Heart left ventricle (tissue), 16 donors: ENCODE measurements at places on chromosomes 7 and 10. TPM values are rescaled to one million over a fixed set of nuclear protein-coding genes. Genes with fewer than 3 reads are reported as not detected.
A peak's percentile ranks its signal among the peaks of the same experiment; 100 is the strongest.

RPEL1 gene
- total RNA-seq, result not detected

EPO gene
- not detected for total RNA-seq

C10orf62 gene
- 0.51 TPM for total RNA-seq

NOLC1 gene
- total RNA-seq, result 24.0 TPM

UNCX gene
- not detected for total RNA-seq

MSMB gene
- not detected for total RNA-seq

- H3K4me1 ChIP-seq, result peaks cover 4% of the 10 kb centered on the region
- no peak overlapping the region for H3K27ac ChIP-seq
- no peak for DNase-seq
- no peaks in the 10 kb centered on the region for H3K36me3 ChIP-seq
- no peak overlapping the region for H3K4me3 ChIP-seq
- H3K27me3 ChIP-seq, result no peaks in the 10 kb centered on the region
Measured at GRCh38 chr10:70838270-70838805, 22.6 kb downstream of the SGPL1 start.

GRCh38 chr7:105098863-105099515 lies 85.0 kb downstream of the KMT2E start:
- peaks cover 93% of the 10 kb centered on the region for H3K36me3 ChIP-seq
- no peak overlapping the region for H3K27ac ChIP-seq
- H3K4me3 ChIP-seq, result no peak overlapping the region
- no peak for DNase-seq
- H3K27me3 ChIP-seq, result no peaks in the 10 kb centered on the region
- no peaks in the 10 kb centered on the region for H3K4me1 ChIP-seq

GRCh38 chr10:5711642-5712041 lies 27.0 kb downstream of the TASOR2 start:
- H3K36me3 ChIP-seq, result no peaks in the 10 kb centered on the region
- H3K4me3 ChIP-seq, result peak overlapping the region; percentile 22
- no peak overlapping the region for H3K27ac ChIP-seq
- no peak for DNase-seq

- peaks cover 15% of the 10 kb centered on the region for H3K4me1 ChIP-seq
- no peaks in the 10 kb centered on the region for H3K36me3 ChIP-seq
- no peak overlapping the region for H3K4me3 ChIP-seq
- no peaks in the 10 kb centered on the region for H3K27me3 ChIP-seq
- no peak overlapping the region for H3K27ac ChIP-seq
Measured at GRCh38 chr10:62000726-62001125, 99.2 kb downstream of the ARID5B start.

- no peaks in the 10 kb centered on the region for H3K36me3 ChIP-seq
- no peak overlapping the region for H3K4me3 ChIP-seq
- H3K27me3 ChIP-seq, result no peaks in the 10 kb centered on the region
Measured at GRCh38 chr7:131900785-131901287, 344.4 kb upstream of the PODXL start.

DNA sequence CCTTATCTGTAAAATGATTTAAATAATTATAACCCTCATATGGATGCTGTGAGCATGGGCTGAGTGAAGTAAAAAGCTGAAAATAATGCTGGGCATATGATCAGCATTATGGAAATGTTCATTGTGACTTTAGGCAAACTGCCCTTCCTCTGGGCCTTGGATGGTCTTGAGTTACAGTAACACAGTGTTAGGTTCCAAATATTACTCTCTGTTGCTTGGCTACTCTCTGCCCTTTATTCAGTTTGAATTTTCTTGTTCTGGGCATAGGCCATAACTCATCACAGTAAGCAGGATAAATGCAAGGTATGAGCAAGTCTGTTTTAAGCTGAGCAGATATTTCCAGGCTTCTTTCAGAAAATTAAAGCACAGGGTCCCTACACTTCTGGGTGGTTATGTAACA lies 868.0 kb downstream of the KCNMA1 start:
- no peak for DNase-seq
- no peak overlapping the region for H3K27ac ChIP-seq
- no peaks in the 10 kb centered on the region for H3K4me1 ChIP-seq
- no peaks in the 10 kb centered on the region for H3K36me3 ChIP-seq
- no peak overlapping the region for H3K4me3 ChIP-seq

GRCh38 chr10:80405626-80406025 lies 2.7 kb upstream of the PRXL2A start:
- H3K4me3 ChIP-seq, result no peak overlapping the region
- no peaks in the 10 kb centered on the region for H3K27me3 ChIP-seq
- peak overlapping the region; percentile 30 for H3K27ac ChIP-seq
- H3K36me3 ChIP-seq, result no peaks in the 10 kb centered on the region

DNA sequence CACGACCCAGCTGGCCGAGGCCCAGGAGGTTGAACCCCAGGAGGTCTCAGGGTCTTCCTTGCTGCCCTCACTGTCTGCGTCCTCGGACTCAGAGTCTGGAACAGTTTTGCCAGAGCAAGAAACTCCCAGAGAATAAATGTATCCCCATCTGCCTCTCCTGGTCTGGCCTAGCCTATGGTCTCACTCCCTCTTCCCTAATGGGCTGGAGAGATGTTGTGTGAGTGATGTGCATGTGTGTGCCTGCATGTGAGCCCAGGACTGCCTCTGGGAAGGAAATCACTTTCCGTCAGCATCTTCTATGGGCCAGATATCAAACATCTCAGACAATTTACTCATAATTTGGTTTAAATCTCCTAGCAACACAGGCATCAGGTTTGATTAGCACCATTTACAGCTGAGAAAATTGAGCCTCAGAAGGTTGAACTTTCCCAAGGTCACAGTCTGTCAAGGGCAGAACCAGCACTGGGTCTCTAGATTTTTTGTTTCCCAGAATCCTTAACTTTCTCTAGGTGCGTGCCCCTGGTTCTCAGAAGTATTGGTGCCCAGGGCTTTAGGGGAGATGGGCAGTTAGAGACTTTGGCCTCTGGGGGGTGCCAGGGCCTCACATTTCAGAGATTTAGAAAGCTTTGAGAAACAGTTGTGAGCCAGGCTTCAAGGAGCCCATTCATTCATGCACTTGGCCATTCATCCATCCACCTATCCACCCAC lies 4.9 kb downstream of the TMEM270 start:
- no peaks in the 10 kb centered on the region for H3K36me3 ChIP-seq
- H3K4me3 ChIP-seq, result no peak overlapping the region
- H3K4me1 ChIP-seq, result no peaks in the 10 kb centered on the region
- no peak for DNase-seq
- no peak overlapping the region for H3K27ac ChIP-seq

- no peaks in the 10 kb centered on the region for H3K27me3 ChIP-seq
- H3K27ac ChIP-seq, result no peak overlapping the region
- no peaks in the 10 kb centered on the region for H3K4me1 ChIP-seq
- no peak overlapping the region for H3K4me3 ChIP-seq
- no peaks in the 10 kb centered on the region for H3K36me3 ChIP-seq
Measured at GRCh38 chr7:8396294-8396693, 37.1 kb upstream of the NXPH1 start.

DNA sequence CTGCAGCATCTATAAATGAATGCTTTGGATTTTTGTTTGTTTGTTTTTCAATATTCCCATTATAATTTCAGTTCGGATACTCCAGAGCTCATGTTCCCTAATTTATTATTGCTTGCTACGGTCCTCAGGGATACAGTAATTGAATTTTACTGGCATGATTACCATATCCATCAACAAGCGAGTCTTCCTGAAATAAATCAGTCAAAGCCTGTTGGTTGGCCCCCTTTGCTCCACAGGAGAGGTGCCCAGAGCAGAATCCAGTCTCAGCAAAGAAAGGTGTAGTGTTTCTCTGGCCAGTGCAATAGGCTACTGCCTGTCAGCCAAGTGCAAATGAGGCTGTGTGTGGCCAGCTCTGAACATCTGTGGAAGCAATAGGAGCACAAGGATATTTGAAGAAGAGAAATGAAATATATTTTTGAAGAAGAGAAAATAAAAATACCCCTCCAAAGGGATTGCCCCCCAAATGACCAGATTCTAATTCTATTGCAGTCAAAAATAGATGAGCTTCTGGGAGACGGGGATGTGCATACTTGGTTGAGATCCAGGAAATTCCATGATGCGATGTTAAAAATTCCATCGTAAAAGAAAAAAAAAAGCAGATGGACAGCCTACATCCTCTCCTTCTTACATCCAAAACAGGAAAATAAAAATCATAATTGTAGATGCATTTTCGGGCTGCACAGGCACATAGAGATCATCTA lies 18.1 kb downstream of the TRIL start:
- H3K4me1 ChIP-seq, result peaks cover 31% of the 10 kb centered on the region
- no peak overlapping the region for H3K27ac ChIP-seq
- H3K36me3 ChIP-seq, result no peaks in the 10 kb centered on the region
- no peak overlapping the region for H3K4me3 ChIP-seq
- no peaks in the 10 kb centered on the region for H3K27me3 ChIP-seq

- H3K27ac ChIP-seq, result no peak overlapping the region
- H3K4me1 ChIP-seq, result no peaks in the 10 kb centered on the region
- H3K36me3 ChIP-seq, result no peaks in the 10 kb centered on the region
- no peak for DNase-seq
- no peak overlapping the region for H3K4me3 ChIP-seq
Measured at GRCh38 chr10:131323880-131324279, 12.4 kb upstream of the TCERG1L start.
